ENCODE measurements at places on chromosomes 16 and 17.

- no peak for DNase-seq
Measured at GRCh38 chr17:80393961-80394360, 21.0 kb upstream of the ENDOV start.

DNA sequence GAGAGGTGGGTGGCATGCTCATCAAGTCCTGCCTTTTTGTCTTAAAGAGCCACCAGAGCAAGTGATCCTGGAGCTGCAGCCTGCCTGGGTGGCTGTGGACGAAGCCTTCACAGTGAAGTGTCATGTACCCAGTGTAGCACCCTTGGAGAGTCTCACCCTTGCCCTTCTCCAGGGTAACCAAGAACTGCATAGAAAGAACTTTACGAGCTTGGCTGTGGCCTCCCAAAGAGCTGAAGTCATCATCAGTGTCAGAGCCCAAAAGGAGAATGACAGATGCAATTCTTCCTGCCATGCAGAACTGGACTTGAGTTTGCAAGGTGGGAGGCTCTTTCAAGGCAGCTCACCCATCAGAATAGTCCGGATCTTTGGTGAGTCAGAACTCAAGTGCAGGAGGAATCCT lies 14.2 kb downstream of the CSH2 start:
- no peak for DNase-seq

GRCh38 chr17:73030501-73030921 lies 62.0 kb downstream of the SLC39A11 start:
- no peak for DNase-seq

- peak; percentile 73 for DNase-seq
Measured at GRCh38 chr16:86171329-86171728, 272.4 kb downstream of the IRF8 start.

DNA sequence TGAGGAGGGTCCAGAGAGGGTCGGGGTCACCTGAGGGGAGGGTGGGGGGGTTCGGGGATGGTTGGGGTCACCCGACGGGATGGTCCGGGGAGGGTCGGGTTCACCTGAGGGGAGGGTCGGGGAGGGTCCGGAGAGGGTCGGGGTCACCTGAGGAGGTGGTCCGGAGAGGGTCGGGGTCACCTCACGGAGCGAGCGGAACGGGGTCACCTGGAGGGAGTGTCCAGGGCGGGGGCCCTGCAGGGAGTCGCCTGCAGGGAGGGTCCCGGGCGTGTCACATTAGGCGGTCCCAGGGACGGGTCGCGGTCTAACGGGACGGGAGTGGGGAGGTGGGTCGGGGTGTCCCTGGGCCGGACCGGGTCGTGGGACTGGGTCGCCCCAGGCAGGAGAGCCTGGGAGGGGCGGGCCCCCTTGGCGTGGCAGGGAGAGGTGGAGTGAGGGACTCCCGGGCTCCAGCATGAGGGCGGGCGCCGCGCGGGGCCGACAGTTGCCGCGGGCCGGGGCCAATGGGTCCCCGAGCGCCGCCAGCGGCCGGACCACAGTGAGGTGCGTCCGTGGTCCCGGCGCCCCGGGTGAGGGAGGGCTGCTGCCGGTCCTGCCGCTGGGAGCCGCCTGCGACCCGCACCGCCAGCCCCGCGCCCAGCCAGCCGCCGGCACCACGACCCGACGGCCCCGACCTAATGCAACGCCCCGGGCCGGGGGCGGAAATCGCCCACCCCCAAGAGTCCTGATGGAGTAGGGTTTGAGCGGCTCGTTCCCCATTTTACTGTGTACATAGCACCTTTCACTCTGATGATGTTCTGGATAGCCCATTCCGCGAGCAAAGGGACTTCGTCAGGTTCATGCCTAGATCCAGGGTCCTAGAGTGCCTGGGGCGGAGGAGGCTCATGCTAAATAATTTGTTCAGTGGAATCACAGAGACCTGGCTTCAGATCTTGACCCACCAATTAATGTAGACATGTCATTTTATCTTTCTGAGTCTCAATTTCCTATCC lies 1.2 kb upstream of the ABCA3 start:
- no peak for DNase-seq

GRCh38 chr17:45231481-45232116 lies 9.9 kb downstream of the FMNL1 start:
- DNase-seq = peak; percentile 57

GRCh38 chr17:50474523-50474922 lies 4.1 kb upstream of the RSAD1 start:
- no peak for DNase-seq

DNA sequence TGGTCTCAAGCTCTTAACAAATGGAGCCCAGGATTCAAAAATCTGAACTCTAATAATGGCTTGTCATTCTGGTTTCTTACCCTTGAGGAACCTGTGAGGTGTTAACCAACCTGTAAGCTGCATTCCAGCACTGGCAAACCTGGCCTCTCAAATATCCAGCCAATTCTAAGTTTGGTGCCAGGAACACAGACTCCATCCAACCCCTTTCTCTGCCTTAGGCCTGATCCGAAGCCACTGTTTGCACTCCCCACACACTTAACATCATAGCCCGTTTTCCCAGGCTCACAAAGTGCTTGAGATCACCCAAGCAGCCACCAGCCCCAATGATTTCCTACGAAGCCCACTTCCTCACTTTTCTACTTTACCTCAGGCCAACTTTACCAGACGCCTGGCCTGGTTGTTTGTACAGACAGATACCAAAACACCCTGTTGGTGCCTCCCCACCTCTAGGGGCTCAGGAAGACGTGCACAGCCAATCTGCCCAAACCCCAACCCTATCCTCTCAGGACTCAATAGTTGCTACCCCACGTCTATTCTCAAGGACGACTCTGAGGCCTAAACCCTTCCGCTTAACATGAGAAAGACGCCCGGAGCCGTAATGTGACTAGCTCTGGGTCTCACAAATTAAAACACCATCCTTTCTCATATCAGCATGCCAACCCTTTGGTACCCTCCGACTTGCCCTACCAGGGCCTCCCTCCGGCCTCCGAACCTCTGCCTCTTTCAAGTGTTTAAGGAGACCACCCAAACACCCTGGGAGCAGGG lies 3.2 kb upstream of the PER1 start:
- DNase-seq = no peak

DNA sequence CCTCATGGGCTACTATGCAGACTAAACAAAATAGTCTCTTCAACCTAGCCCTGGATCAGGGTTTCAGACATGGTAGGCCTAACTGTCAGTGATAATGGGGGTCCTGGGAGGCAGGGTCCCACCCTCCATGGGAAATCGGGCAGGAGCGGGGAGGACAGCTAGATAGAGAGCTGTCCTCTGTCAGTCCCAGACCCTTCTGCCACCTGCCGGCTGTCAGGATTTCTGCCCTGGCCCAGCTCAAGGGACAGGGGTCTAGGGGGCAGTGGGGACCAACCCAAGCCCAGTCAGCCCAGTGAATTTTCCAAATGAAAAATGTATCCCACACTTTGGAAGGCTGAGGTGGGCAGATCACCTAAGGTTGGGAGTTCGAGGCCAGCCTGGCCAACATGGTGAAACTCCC lies 5.3 kb downstream of the CA7 start:
- no peak for DNase-seq

DNA sequence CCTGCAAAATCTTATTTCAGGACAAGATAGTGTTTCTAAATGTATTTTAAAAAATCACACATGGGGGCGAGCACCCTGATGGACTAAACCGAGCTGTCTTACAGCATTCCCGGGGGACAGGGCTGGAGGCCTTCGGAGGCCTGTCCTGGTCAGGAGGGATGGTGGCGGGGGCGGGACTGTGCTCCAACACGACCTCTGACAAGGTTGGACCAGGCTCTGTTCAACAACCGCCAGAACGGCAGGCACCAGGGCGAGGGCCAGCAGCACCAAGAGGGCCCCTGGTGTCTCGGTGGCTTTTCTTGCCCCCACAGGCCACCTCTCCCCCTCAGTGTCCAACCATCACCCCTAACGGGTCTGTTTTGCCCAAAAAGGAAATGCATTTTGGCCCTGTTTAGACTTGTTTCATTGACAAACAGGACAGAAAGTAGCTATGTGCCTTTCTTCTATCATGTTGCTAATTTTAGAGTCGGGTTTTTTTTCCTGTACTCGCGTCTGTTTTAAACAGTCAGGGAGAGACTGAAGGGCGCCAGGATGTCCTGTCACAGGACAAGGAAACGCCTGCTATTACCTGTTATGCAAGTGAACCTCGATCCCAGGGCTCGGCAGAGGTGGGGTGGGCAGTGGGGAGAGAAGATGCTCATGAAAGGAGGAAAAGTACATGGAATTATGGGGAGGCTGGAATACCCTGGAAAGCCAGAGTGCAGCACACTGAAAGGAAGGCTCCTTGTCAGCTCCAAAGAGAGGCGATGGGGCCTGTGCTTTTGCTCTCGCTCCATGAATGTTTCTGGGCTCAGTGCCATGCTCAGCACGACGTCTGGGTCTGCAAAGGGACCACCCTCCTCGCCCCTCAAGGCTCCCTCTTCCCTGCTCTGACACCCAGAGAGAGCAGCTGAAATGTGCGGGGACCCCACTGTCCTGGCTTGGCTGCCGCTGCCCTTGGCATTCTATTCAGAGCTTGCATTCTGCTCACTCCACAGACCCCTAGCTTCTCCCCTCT lies 11.9 kb downstream of the TMEM204 start:
- no peak for DNase-seq

GRCh38 chr17:74199306-74200092 lies 4.0 kb upstream of the RPL38 start:
- DNase-seq = peak; percentile 82

- no peak for DNase-seq
Measured at GRCh38 chr16:12204601-12205000, 228.1 kb downstream of the SNX29 start.

DNA sequence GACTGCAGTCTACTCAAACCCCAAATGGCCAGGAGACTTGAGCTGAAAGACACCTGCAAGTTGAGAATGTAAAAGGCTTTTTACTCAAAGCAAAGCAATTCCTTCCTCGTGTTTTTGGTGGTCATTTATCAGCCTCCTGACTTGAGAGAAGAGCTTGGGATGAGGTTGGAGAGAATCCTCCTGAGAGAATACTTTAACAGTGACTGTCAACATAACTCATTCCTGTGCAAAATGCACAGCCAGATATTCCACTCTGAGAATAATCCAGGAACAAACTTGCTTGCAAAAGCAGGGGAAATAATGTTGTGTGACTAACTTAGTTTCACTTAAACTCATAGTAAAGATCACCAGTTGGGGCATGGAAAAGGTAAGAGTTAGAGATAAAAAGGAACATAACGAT lies 53.4 kb downstream of the SNTB2 start:
- DNase-seq = peak; percentile 21

DNA sequence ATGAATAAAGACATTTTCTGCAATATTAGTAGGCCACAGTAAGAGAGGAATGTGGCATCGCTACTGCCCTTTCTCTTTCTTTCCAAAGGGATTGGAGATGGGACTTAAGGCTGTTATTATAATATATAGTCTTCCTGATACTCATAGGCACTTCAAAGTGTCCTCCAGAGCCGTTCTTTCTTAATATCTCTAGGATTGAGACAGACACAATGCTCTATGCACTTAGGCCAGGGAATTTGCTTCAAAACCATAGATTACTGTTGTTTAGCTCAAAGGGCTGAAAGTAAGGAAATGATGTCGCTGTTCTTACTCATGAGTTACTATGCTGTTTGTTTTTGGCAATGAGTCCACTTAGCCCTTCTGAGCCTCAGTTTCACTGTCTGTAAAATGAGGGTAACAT lies 590.5 kb downstream of the CDH11 start:
- DNase-seq = no peak

DNA sequence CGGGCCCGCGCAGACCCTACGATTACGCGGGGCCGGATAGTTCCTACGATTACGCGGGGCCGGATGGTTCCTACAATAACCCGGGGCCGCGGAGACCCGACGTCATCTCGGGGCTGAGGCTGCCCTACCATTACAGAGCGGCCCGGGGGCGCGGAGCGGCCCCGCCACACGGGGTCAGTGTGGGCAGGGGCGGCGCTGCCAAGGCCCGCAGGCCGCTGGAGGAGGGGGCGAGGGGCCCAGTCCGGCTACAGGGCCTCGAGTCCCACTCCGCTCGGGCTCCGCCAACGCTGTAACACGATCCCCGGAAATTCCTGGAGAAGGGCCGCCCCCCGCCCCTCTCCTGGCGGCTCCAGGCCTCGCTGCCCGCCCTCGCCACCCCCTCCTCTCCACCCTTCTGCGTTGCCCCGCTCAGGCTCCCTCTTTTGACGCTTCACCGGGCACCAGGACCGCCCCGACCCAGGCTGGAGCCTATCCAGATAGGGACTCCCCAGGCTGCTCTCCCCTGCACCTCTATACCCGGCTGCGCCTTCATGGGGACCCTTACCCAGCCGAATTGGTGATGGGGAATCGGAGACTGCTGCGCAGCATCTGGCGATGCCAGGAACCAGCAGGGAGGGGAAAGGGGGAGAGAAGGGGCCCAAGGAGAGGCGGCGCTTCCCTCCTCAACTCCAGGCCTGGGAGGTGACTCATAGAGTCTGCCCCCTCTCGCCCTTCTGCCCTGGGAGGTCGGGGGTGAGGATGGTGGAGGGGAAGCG lies at the start of gene RAB34:
Gene RAB34 (minus strand): TSS at position 291 of the 755 bp plus-strand sequence. CDS start 602 bp downstream, outside the sequence.
- peak; percentile 82 for DNase-seq

DNA sequence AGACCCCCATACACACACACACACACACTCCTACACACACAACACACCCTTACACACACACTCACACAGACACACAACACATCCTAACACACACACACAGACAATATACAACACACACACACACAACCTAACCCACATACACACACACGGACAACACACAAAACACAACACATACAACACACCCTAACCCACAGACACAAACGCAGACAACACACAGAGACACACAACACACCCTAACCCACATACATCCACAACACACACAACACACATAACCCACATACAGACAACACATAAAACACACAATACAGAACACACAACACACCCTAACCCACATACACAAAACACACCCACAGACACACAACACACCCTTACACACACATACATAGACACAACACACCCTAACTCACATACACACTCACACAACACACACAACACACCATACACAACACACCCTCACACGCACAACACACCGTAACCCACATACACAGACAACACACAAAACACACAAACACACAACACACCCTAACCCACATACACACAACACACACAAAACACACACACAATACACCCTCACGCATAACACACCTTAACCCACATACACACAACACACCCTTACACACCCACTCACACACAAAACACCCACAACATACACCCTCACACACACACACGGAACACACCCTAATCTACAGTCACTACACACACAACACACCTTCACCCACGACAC lies 4.4 kb downstream of the ASGR1 start:
- DNase-seq = no peak

GRCh38 chr17:81387100-81388090 lies 7.9 kb upstream of the BAHCC1 start:
- DNase-seq = peak; percentile 87

DNA sequence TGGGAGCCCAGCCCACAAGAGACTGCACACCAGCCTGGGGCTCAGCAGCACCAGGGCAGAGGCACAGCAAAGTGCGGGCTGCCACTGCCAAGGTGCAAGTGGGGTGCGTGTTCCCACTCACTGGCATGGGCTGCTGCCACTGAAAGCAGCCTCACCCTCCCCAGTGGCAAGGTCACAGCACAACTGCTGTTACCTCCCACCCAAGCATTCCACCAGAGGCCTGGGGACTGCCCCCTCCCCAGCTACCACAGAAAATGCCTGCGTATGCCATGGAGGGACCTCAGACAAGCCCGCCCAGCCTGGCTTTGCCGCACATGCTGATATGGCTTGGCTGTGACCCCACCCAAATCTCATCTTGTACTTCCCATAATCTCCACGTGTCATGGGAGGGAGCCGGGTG lies 33.1 kb downstream of the MEAK7 start:
- DNase-seq = no peak

- DNase-seq = no peak
Measured at GRCh38 chr16:66495440-66495839, 54.5 kb downstream of the TK2 start.
